CD4-positive, alpha-beta T cell treated with Interleukin-2 at 100 ng/mL for 4 hours (primary cell): ENCODE measurements at places on chromosomes 2 and 18.

- DNase-seq, result no peak
Observed at GRCh38 chr18:21262979-21263378, 20.9 kb downstream of the GREB1L start.

DNA sequence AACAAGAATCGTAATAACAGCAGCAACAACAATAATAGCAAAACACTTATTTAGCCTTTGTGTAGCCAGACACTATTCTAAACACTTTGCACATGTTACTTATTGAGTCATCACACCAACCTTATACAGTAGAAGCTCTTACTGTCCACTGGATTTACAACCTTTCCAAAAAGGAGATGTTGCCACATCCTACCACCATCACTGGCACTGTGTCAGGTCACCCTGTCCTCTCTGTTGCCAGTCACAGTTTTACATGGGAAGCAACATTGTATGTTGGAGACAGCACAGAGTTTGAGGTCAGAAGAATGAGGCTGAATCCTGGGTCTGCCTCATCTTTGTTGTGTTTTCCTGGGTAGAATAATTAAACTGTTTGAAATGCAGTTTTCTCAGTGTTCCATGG is 201.4 kb upstream of the EPAS1 start:
- no peak for DNase-seq

GRCh38 chr2:64463781-64464180 is 9.8 kb downstream of the LGALSL start:
- no peak for DNase-seq

DNA sequence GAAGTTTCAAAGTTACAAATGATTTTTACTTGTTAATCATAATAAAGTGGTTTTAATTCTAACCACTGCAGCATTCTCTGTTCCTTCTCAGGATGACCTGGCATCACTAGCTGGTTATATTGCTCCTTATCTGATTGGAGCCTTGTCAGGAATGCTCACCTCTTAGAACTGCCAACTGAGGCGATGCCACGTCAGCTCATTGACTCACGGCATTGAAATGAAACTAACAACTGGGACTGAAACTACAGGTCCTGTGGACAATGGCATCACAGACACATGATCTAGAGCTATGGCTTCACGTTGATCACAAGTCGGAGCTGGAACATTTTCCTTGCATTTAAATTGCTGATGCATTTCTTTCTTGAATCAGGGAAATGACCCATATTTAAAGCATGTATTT is 54.9 kb upstream of the MAP2 start:
- DNase-seq, result no peak

GRCh38 chr18:52682260-52682659 is 342.3 kb downstream of the DCC start:
- DNase-seq, result no peak

DNA sequence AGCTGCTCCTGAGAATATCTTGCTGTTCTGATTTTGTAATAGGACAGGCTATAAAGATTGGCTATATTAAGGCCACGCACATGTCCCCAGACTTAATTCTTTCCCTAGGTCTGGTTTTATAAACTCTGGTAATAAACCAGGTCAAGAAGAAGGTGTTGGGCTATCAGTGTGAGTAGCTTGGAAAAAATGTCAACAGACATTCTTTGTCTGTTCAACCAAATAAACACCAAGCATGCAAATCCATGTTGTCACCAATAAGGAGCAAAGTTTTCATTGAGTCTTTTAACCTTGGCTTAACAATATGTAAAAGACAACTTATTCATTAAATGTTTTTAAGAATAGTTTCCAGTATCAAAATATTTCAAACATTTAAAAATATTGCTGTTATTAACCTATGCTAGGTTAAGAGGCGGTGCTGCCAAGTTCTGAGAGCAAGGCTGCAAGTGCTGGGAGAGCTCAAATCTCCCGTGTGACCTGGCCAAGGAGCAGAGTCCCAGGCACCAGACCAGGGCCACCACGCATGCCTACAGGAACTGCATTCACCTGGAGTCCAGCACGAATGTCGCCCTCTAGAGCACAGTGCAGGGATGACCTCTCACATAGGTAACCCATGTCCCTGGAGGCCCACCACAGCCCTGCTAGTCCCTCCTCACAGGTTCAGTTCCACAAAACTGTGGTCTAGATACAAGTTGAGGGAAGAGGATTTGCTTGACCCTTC is 120.5 kb upstream of the POU3F3 start:
- DNase-seq, result no peak

DNA sequence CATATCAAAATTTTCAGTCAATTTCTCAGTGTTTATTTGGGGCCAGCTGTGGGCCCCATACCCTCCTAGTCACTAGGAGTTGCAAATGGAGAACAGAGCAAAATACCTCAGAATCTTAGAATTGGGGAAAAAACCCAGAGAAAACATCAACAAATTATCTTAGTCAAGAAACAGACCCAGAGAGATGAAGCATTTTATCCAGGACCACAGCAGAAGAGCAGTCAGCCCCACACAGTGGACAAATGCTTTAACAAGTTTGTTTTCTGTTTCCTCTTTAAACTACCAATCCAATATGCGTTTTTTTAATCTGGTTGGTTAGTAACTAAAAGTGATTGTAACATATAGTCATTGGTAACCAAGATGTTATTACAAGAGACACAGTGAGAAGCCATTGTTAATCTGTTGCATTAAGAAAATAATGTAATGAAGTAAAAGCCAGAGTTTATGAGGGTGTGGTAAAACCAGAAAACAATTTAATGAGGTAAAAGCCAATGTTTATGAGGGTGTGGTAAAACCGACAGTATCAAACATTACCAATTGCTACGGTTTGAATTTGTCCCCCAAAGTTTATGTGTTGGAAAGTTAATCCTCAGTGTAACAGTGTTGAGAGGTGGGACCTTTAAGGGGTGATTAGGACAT is 60.7 kb upstream of the COX7A2L start:
- DNase-seq, result no peak

GRCh38 chr2:19801367-19802080 is 100.3 kb downstream of the TTC32 start:
- no peak for DNase-seq
